ENCODE measurements at places on chromosomes 2 and 18. TPM values are rescaled to one million over a fixed set of nuclear protein-coding genes. Genes with fewer than 3 reads are reported as not detected.
A peak's percentile ranks its signal among the peaks of the same experiment; 100 is the strongest.

DNA sequence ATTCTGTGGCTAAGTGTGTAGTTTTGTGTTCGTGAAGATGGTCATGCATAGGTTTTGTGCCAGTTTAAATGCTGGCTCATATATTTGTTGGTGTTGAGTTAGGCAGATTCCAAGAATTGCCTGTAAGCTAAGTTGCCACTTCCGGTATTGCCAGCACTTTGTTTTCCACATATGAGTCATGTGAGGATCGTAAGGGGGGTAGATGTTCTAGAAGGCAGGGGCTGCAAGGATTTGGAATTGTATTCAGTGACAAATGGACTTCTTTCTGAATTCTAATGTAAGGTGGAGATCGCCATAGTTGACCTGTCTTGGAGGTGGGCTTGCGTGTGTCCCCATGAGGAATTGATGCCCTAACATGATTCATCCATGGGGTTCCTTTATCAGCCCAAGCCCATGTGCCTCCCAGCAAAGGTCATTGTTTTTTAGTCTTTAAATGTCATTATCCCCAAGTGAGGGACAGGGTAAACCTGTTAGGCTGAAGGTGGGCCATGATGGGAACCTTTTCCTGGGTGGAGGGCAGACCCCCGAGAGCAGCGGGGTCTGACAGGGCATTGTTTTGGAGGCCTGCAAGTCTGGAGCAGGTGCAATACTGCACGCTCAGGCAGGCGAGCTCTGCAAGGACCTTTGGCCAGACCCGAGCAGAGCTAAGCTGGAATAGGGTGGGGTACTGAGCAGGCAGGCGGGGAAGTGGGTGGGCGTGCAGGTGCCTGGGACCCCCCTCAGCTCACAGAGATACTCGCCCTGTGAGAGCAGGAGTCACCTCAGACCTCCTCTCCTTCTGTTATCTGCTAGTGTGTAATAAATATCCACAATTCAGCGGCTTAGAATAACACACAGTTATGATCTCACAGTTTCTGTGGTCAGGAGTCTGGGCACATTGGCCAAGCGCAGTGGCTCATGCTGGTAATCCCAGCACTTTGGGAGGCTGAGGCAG lies 77.4 kb downstream of the LRRFIP1 start:
- ATAC-seq = no peak

DNA sequence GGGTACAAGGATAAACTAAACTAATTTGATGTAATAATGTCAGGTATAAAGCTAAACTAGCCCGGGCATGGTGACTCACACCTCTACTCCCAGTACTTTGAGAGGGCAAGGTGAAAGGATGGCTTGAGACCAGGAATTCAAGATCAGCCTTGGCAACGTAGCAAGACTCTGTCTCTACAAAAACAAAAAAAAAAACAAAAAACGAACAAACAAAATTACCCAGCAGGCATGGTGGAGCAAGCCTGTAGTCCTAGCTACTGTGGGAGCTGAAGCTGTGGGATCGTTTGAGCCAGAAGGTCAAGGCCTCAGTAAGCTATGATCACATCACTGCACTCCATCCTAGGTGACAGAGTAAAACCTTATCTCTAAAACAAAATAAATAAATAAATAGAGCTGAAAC lies 131.8 kb upstream of the KYNU start:
- peak; percentile 53 for ATAC-seq

DNA sequence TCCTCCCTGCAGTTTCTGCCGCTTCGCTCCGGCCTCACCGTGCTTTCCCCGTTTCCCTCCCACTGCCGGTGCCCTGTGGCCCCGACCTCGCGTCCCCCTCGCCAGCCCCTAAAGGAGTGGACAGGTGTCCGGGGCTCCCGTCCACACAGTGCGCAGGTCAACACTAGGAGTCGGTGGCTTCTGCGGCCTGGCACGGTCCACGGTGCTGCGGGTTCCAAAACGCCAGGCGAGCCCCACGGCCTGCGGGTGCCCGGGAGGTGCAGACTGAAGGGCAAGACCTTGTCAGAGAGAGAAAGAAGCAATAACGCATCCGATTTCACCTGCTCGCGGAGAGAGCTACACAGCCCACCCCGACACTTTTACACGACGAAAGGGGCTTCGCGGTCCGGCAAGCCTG lies 588.7 kb upstream of the SALL3 start:
- no peak for ATAC-seq

SCN2A gene
- total RNA-seq = 0.04 TPM

GRCh38 chr2:126368758-126369157 lies 287.2 kb upstream of the GYPC start:
- no peak for ATAC-seq

DNA sequence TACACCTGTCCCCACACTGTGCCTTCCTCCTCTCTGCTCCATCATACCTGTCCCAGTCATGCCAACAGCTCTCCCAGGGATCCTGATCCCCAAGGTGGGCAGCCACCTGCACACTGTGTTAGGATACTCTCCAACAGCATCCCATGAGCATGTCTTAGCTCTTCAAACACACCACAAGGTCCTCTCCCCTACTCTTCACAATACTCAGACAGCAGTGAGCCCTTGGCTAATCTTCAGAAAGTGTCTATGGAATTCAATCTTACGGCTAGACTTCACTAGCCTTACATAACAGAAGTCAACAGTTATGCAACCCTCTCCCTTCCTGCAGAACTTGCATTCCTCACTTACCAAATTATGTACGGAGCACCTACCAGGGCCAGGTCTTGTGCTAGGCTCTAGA lies 79.9 kb downstream of the MYO5B start:
- no peak for ATAC-seq

TCF23 gene
- not detected for total RNA-seq

DNA sequence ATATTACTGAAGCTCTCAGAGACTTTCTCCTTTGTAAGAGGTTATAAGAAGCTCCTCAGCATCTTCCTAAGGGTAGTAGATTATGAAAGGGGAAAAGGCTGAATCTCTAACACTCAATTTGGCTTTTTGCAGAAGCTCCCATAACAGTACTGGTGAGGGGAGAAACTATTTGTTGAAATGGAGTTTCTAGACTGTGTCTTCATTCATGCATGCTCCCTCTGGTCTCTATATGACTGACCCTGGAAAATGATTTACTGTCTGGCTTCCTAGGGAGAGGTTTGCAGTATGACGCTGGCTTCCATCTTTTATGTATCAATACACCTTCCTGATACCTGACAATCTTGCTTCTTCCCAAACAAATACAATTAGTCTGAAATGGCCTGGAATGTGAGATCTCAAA lies 63.9 kb downstream of the LDAH start:
- ATAC-seq = no peak

- peak; percentile 82 for ATAC-seq
These were observed 5.6 kb upstream of the NAPG start for GRCh38 chr18:10519999-10520935.

GRCh38 chr2:47054868-47055267 lies 100.2 kb downstream of the STPG4 start:
- ATAC-seq = no peak

GRCh38 chr2:75088791-75089190 lies 110.5 kb downstream of the TACR1 start:
- no peak for ATAC-seq
